ENCODE measurements at places on chromosomes 2 and 18.
A peak's percentile ranks its signal among the peaks of the same experiment; 100 is the strongest.

DNA sequence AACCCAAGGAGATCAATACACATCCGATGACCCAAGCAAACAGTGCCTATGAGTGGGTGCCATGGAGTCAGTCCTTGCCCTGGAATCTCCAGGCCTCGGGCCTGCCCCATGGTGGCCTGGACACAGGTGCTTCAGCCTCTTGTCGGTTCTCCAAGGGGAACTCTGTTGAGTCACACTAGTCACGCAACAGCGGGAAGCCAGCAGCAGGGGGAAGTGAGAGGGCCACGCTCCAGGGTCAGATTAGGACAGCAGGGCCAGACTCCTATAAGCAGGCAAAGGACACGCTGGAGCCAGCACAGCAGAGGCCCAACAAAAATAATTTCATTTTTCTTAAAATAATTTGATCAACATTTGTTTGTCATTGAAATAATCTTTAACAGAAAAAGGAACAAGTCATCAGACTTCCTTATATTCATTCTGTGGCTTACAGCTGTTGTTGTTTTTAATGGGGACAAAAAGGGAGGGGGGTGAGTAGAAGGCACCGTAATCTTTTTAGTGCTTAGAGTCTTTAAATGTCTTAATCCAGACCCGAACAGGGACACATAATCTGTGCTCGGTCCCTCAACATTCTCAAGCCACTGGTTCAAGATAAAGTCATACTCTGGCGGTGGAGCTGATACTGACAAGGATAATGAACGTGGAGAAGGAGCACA is 16.4 kb upstream of the ARMC9 start:
- peak; percentile 54 for DNase-seq

GRCh38 chr2:85419009-85419675 is 628 bp downstream of the SH2D6 start:
- DNase-seq, result no peak

DNA sequence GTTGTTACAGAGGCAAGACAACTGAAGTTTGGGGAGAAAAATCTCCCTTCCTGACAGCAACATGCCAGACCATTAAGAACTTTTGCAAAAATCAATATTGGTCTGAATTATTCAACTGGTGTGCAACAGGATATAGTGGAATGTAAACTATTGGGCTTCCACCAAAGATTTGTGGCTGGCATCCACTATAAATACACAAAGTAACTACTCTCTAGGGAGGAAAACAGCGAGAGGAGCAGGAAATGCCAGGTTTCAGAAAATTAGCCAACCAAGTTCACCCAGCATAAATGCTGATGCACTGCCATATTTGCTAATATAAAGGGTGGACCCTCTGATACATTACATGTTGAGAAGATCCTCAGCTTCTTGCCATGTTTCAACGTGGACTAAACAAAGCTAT is 267.6 kb upstream of the LYPD1 start:
- no peak for DNase-seq

DNA sequence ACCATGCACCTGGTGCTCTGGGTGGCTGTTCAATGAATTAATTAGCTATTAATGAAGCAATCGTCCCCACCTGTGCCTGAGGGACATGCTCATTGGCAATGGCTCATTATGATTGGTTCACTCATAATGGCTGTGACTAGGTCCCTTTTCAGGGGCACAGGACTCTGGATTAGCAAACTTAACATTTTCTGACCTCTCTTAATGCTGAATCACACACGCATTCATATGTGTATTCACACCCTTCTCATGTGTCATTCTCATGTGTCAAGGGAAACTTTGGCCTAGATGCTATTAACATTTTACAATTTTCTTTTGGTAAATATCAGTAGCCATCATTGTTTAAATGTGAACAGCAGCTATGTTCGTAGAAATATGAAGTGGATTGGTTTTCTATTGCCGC is 98.9 kb upstream of the PMAIP1 start:
- DNase-seq, result no peak

GRCh38 chr2:97747285-97747684 is 33.9 kb downstream of the ZAP70 start:
- no peak for DNase-seq

GRCh38 chr18:44817831-44818473 is 137.3 kb downstream of the SETBP1 start:
- no peak for DNase-seq

GRCh38 chr18:39531659-39532058 is 1966.1 kb upstream of the CELF4 start:
- no peak for DNase-seq

GRCh38 chr2:33391529-33392255 is 84.8 kb upstream of the RASGRP3 start:
- no peak for DNase-seq

GRCh38 chr2:190842606-190843104 is 38.0 kb upstream of the GLS start:
- no peak for DNase-seq

- DNase-seq, result no peak
Measured at GRCh38 chr18:7603259-7604000, 36.3 kb downstream of the PTPRM start.

- DNase-seq, result no peak
Measured at GRCh38 chr2:229669841-229670240, 44.5 kb downstream of the DNER start.

GRCh38 chr18:74284980-74285355 is 6.8 kb downstream of the CYB5A start:
- DNase-seq, result peak; percentile 76

- no peak for DNase-seq
Measured at GRCh38 chr2:78754930-78755329, 270.6 kb upstream of the REG3G start.

- DNase-seq, result no peak
Measured at GRCh38 chr18:53843763-53844162, 380.7 kb downstream of the MBD2 start.

GRCh38 chr18:25176518-25177042 is 175.4 kb downstream of the ZNF521 start:
- DNase-seq, result no peak

DNA sequence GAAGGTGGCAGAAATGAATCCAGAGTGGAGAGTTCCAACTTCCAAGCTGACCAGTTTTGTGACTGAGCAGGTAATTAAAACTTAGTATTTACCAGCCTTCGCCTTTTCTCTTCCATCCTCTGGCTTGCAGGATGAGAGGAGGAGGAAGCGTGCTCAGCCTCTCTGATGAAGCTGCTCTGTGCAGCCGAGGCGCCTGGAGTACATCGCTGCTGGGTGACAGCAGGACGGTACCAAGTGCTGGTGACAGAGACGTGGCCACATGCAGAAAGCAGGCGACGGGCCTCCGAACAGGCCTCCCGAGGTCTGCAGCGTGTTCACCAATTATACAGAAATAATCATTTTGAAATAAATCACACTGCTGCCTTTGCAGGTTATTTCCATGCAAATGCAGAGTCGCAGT is 95.0 kb downstream of the MBP start:
- no peak for DNase-seq

DNA sequence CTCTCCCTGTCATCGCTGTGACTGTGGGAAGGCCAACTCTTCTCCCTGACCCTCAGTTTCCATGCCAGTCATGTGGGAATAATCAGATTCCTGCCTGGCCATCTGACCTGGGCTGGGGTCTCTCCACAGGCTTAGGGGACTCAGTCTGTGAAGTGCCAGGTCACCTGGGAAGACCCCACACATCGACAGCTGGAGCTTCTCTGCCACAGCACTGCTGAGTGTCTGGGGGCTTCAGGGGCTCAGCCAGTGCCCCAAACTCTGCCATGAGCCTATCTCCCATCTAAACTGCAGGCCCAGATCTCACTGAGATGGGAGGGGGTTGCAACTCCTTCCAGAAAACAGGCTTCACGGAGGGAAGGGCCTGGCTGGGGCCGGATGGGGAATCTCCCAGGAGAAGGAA is 42.0 kb upstream of the OTOS start:
- DNase-seq, result no peak

GRCh38 chr2:180656455-180656847 is 324.0 kb upstream of the UBE2E3 start:
- no peak for DNase-seq

DNA sequence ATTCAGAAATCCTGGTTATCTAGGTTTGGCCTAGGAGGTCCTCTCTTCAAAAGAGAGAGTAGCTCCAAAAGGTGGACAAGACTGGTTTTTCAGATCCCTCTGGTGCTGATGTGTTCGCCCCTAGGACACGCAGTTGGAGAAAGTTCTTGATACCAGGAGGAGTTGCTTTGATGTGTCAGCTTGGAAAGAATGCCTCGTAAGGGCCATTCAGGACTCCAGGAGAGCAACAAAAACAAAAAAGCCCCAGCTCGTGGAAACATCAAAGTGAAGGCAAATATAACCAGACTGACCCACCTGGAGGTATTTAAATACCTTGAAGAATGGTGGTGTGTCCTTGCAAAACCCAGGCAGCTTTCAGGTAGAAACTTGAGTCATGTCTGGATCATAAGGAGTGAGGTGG is 12.5 kb upstream of the LBH start:
- no peak for DNase-seq

GRCh38 chr18:45835057-45835636 is 9.7 kb downstream of the SIGLEC15 start:
- DNase-seq, result no peak

DNA sequence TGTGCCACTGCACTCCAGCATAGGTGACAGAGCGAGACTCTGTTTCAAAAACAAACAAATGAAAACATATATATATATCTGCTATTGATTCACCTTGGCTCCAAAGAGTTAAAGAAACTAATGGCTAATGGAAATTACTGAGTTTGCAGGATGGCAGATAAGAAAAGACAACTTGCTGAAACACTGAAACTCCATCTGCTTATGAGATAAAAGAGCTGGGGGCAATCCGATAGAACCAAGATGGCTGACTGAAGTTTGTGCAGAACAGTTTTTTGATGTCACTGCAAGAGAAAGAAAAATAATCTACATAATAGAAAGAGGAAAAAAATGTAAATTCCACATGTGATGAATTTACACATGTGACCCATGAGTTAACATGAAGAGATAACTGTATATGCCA is 88.2 kb downstream of the LRATD1 start:
- no peak for DNase-seq

DNA sequence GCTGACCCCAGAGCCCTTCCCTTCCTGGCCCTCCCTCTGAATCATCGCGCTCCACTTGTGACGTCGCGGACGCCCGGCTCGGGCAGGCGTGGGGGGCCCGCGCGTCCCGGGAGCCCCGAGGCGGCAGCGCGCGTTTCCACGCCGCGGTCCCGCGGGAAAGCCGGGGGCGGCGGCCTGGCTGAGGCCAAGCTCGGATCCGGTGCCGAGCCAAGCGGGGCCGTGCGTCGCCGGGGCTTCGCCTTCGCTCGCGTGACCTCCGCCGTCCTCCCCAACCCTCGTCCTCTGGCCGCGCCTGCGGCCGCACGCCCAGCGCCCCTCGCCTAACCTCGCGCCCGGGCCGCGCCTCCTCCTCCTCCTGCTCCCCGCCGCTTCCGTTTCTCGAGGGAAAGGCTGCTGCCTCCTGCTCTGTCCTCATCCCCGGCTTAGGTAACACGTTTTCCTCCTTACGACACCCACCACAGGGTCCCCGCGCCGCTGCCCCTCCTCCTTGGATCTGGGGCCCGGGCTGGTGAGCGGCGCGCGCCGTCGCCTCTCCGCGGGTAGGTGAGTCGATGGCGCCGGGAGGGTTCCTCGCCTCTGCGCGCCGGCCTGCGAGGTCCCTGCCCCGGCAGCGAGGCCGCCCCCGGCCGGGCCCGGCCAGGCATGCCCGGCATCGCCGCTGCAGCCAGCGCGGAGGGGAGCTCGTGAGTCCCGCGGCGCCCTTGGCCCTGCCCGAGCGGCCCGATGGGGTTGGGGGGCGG is at the start of gene INPP1:
Gene INPP1 (plus strand): TSS at position 54 of the 740 bp plus-strand sequence. CDS start 16,514 bp downstream, outside the sequence.
- DNase-seq, result no peak

DNA sequence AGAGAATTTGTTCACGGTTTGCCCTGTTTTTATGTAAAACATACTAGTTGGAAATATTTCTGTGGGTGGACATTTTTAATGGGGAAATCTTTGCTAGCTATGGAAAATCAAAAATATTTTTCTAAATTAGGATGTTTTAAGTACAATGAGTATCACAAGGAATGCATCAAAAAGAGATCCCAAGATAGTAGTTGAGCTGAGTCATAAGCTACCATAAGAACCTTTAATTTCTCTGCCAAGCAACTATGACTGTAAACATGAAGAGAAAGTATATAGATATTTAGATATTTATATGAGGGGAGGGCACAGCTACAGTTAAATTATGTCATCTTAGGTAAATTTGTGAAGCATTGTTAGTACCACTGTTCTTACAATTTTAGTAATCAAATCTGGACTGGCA is 646.2 kb downstream of the XIRP2 start:
- DNase-seq, result no peak

DNA sequence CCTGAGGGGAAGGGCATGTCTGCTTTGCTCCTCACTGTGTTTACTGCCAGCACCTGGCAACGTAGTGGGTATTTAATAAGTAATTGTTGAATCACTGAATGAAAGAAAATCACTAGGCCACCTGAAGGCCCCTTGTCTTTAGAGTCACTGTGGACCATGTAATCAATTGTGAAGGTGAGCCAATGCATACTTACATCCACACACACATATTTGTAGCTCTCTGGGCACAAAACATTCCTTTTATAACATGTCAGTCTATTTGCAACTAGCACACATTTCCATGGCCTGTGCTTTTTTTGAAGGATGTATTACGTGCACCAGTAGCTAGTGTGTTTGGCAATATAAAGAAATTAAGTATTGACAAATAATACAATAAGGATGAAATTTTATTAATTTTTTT is 11.2 kb downstream of the ATP8B1 start:
- no peak for DNase-seq

DNA sequence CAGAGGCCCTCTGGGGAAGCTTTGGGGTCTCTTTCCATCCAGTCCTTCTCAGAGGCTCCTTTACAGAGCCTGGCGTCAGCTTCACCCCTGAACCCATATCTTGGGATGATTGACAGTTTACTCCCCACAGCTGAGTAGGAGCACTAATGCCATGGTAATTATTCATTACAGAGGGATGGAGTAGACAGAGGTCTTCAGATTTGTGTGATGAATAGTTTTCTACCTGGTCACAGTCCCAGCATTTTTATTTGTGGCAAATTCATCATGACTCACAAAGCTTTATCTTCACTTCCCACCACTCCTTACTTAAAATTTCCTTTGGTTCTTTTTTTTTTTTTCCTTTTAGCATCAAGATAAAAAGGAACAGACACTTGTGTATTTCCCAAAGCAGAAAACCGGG is 104.2 kb downstream of the CCDC85A start:
- no peak for DNase-seq

- no peak for DNase-seq
Measured at GRCh38 chr18:28560331-28560730, 383.4 kb upstream of the CDH2 start.

DNA sequence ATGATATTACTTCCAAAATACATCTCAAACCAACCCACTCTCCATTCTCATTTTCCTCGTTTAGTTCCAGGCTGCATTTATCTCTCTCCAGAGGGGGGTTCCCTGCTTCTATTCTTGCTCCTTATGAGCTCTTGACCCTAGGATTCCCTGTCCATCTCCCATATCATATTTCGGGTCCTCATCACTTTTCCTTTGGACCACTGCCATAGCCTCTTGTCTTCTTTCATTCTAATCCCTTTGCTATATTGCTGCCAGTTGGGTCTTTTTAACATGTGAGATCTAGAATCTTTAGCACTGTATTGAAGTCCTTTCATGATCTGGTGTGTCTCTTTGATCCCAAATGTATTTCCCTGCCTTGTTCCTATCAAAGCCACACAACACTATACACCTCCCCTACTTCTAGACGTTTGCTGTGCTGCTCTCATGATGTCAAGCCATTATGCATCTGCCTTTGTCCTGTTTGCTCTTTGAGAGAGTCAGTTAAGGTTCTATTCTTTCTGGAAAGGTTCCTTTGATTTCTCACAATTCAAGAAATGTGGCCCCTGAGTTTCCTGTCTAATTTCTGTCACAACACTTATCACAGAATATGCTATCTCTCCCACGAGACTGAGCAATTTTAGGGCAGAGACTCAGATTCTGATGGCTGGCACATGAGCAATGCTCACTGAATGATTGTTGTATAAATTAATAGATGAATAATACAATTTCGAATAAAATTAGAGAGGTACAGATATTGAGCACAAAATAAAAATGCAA is 43.2 kb upstream of the SESTD1 start:
- DNase-seq, result no peak
